T-cell (primary cell): ENCODE measurements at places on chromosomes 7 and 10. TPM values are rescaled to one million over a fixed set of nuclear protein-coding genes. Genes with fewer than 3 reads are reported as not detected.

EMX2 gene
- total RNA-seq, result not detected

OR13A1 gene
- 0.20 TPM for total RNA-seq

SFR1 gene
- total RNA-seq, result 11.3 TPM

CYP3A7 gene
- not detected for total RNA-seq

KLF14 gene
- not detected for total RNA-seq

JCAD gene
- total RNA-seq, result 0.32 TPM

NUTM2A gene
- 2.5 TPM for total RNA-seq

ZP3 gene
- total RNA-seq, result 1.7 TPM

CUTC gene
- 21.0 TPM for total RNA-seq

SLC26A3 gene
- not detected for total RNA-seq

PIP gene
- not detected for total RNA-seq

IL15RA gene
- 10.2 TPM for total RNA-seq

ING3 gene
- 32.3 TPM for total RNA-seq
